ENCODE measurements at places on chromosomes 5 and 9.

DNA sequence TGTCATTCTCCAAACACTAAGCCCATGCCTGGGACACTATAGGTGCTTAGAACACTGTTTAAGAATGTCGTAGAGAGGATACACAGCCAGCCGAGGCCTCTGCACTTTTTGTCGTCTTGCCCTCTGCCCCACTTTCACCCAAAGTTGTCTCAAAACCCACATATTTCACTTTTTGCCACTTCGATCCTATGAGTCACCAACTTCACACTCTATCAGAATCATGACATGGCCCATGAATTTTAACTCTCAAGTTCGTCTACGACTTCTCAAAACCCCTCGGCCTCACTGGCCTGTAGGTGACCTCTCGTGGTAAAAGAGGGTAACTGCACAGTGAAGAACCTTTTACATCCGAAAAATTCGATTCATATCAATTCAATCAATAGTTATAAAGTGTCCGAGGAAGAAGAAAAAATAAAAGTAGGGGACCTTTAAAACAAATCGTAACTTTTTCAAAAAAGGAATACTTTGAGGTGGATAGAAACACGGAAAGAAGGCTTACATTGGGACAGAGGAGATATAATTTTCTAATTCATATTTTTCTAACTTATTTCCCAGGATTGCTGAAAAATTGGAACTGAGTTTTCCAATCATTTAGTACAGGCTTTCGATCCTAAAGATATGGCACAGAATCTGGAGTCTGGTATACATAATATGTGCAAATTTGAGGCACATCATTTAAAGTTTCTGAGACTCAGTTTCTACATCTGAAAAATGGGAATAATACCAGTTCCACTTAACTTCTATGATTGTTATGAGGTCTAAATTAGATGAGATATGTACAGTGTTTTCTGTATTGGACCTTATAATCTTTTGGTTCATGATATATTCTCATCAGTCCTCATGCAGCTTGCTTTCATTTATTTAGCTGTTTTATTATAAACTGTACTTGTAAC lies 122.6 kb downstream of the APBA1 start:
- DNase-seq: no peak

GRCh38 chr9:131056781-131057506 lies 39.4 kb upstream of the AIF1L start:
- DNase-seq: no peak

DNA sequence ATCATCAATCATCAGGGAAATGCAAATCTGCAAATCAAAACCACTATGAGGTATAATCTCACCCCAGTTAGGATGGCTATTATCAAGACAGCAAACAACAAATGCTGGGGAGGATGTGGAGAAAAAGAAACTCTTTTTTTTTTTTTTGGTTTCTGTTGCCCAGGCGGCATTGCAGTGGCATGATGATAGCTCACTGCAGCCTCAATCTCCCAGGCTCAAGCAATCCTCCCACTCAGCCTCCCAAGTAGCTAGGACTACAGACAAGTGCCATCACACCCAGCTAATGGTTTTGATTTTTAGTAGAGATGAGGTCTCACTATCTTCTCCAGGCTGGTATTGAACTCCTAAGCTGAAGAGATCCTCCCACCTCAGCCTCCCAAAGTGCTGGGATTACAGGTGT lies 5.4 kb upstream of the CNTRL start:
- DNase-seq: no peak

DNA sequence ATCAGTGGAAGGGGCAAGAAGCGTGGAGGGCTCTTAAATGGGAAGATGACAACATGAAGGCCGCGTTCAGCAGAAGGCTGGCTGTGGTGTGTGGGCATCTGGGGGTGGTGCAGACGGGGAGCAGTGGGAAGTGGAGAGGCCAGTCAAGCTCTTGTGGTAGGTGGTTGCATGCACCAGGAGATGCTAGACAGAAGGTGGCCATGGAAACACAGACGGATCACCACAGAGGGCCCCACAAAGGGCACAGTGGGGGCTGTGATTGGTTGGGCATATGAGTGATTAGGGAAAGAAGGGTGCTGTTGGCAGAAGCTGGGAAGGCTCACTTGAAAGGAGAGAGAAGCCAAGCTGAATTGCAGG lies 14.7 kb downstream of the MTMR12 start:
- no peak for DNase-seq

GRCh38 chr5:31066655-31067328 lies 126.7 kb upstream of the CDH6 start:
- DNase-seq: no peak

GRCh38 chr5:164649266-164649665 lies 1143.8 kb downstream of the MAT2B start:
- no peak for DNase-seq

DNA sequence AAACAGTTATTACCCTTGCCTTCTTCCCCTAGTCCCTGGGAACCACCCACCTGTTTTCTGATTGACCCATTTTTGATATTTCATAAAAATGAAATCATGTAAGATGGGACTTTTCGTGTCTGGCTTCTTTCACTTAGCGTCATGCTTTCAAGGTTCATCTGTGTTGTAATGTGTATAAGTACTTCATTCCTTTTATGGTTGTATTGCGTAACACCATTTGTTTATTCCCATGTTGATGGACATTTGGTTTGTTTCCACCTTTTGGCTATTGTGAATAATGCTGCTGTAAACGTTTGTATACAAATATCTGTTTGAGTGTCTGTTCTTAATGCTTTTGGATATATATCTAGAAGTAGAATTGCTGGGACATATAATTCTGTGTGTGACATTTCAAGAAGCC lies 650.1 kb upstream of the COX7C start:
- DNase-seq: no peak

DNA sequence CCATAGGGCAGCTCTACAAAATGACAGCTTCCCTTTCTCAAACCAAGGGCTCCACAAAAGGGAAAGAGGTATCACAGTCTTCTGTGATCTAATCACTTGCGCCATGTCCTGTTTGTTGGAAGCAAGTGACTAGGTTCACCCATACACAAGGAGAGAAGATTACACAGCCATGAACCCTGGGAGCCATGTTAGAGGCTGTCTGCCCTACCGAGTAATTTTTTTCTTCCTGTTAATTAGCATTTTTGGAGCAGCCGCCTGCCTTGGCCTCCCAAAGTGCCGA lies 33.2 kb upstream of the GOLPH3 start:
- DNase-seq: no peak

- DNase-seq: no peak
Measured at GRCh38 chr9:134214386-134214765, 50.0 kb upstream of the RNU6ATAC start.

- DNase-seq: no peak
Measured at GRCh38 chr9:94801681-94802080, 75.2 kb downstream of the AOPEP start.
